Activated T-cell treated with anti-CD3 and anti-CD28 coated beads for 1 hour (primary cell): ENCODE measurements at places on chromosomes 5 and 9.

DNA sequence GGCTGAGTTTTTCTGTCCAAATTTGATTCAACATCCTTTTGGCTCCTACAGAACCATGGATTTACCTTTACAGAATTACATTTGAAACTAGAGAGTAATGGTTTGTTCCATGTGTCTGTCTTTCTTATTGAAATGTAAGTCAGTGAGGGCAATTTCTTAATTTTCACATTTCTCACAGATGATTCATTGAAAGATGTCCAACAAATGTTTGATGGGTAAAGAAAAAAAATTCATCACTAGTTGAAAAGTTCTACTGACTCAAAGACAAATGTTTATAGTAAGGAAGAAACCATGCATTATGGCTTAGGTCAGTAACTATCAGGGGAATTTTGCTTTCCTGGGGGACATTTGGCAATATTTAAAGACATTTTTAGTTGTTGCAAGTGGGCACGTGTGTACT is 131.6 kb upstream of the TRPM3 start:
- DNase-seq: no peak

DNA sequence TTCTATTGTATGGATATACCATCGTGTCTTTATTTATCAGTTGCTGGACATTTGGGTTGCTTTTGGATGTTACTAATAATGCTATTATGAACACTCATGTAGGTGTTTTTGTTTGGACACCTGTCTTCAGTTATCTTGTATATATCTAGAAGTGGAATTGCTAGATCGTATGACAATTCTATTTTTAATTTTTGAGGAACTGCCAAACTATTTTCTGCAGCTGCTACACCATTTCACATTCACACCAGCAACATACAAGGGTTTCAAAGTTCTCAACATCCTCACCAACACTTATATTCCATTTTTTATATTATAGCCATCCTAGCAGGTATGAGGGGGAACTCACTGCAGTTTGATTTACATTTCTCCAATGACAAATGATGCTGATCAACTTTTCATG is 324.6 kb downstream of the CAAP1 start:
- DNase-seq: no peak

- DNase-seq: no peak
Measured at GRCh38 chr9:304106-304505, 89.4 kb downstream of the DOCK8 start.

DNA sequence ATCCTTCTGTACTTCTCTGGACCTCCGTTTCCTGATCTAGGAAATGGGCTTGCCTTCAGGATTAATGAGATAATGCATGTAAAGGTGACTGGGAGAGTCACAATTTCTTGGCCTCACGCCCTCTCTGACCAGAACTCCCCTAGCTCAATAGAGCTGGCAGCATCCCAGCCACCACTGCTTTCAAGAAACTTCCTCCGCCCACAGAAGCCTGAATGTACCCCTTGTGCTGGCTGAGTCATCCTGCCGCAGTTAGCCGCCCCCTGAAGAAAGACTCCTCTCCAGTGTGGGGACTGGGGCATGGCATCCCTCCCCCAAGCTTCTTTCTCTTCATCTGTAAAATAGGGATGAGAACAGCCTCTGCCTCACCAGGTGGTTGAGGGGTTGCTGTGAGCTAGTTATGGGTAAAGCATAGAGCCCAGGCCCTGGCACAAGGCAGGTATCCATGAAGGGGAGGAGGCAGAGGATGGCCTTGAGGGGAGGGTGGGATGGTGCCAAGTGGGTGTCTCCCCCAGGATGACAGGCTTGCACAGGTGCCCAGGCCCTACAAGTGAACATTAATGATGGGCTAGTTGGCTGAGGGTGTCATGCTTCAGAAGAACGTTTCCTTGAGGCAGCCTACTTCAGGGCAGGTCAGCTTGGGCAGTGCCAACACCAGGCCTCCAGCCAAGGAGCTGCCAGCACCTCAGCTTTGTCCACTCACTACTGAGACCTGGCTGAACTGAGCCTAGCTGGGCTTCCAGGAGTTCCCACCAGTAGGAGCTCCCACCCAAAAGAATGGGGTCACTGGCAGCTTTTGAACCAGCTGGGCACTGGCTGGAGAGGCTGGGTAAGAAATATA is 3.4 kb downstream of the PDLIM4 start:
- DNase-seq: no peak

DNA sequence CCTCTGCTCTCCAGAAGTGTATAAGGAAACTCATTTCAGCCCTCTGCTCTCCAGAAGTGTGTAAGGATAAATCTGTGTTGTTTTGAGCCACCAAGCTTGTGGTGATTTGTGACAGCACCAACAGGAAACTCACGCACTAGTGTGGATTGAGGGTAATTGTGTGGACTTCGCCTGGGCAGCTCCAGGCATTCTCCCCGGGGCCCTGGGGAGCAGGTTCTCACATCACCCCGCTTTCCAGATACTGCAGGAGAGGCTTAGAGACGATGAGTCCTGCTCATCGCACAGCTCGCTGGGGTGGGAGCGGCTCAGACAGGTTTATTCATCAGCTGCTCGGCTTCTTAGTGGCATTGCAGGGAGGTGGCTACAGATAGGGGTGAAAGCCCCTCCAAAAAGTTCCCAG is 38.4 kb upstream of the RNF130 start:
- no peak for DNase-seq

GRCh38 chr9:94449486-94449885 is 105.4 kb upstream of the PCAT7 start:
- DNase-seq: no peak

DNA sequence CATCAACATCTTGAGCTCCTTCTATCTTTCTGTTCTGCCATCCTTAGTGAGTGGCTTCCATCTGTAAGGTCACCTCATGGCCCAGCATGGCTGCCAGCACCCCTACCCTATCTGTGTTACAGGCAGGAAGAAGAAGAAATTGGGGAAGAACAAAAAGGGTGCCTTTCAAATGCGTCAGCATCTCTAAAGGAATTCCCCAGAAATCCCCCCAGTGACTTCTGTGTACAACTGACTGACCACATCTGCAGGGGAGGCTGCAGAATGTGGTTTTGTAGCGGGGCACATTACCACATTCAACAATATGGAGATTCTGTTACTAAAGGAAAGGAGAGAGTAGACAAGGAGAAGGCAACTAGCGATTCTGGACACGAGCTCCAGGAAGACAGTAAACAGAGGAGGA is 40.1 kb downstream of the ALG2 start:
- no peak for DNase-seq

GRCh38 chr5:45277860-45278259 is 418.3 kb downstream of the HCN1 start:
- no peak for DNase-seq

- DNase-seq: no peak
Measured at GRCh38 chr9:91240596-91241165, 121.0 kb downstream of the AUH start.

- no peak for DNase-seq
Measured at GRCh38 chr5:59588922-59589321, 304.6 kb downstream of the PDE4D start.

DNA sequence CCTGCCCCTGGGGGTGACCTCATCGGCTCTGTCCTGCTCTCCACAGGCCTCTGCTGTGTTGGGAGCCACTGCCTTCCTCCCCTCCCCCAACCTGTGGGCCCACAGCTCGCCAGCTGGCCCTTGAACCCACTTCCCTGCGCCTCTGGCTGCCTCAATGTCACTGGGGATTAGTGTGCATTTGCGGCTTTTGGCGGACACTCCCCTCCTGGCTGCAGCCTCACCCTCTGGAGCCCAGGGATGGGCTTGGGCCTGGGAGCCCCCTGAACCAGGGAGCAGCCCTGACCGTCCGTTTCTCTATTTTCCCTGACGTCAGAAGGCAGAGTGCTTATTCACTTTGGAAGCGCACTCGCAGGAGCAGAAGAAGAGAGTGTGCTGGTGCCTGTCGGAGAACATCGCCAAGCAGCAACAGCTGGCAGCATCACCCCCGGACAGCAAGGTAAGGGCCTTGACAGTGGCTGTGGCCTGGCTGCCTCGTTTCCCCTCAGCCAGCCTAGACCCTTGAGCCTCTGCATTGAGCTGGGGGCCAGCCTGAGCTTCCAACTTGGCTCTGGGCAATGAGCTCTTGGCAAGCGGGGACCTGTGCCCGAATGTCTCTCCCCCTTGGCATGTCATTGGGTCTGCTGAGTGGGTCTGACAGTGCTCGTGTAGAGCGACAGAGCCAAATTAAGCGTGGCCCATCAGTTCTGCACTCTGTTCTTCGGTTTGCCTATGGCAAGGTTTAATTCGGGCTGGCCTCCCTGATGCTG is 73.1 kb downstream of the RGS3 start:
- DNase-seq: no peak

- no peak for DNase-seq
Measured at GRCh38 chr9:130630506-130631330, 33.7 kb upstream of the PRDM12 start.

GRCh38 chr9:98109052-98109451 is 10.0 kb downstream of the TRIM14 start:
- no peak for DNase-seq

DNA sequence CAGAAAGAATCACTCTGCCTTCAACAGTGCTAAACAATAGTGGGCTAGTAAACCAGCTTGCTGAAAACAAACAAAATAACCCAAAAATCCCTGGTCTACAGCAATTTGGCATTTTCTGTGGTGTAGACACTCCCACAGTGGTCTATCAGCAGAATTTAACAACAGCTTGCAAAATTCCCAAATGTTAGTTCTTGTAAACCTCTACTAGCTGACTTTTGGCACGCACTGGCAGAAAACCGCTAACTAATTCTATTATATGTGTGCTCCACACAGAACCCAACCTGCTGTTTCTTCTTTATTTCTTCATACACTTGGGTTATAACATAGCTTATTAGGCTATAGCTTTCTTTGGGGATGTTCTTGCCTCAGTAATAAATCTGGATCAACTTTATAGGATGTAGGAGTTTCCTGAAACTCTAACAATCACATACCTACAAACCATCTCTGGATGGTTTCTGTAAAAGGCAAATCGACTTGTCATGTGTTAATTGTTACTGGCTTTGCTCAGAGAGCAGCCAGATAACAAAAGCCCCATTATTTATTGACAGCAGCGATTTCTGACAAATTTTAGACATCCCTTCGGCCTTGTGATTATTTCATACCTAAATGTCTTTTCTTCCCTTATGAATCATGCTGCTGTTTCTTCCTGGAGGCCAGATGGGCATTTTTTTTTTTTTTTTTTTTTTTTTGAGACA is 82.7 kb upstream of the NAA35 start:
- no peak for DNase-seq
